Thyroid gland (tissue), 4 donors: ENCODE measurements at places on chromosomes 13 and 19. TPM values are rescaled to one million over a fixed set of nuclear protein-coding genes. Genes with fewer than 3 reads are reported as not detected.

Gene PABPC3
- not detected for total RNA-seq

GRCh38 chr13:48502601-48503319, 30.1 kb downstream of the RCBTB2 start:
- no peak for DNase-seq

Gene ZNF90
- 29.0 TPM for total RNA-seq

- DNase-seq: peak; percentile 6
Observed at GRCh38 chr13:73767747-73768315, 366.4 kb downstream of the KLF12 start.

DNA sequence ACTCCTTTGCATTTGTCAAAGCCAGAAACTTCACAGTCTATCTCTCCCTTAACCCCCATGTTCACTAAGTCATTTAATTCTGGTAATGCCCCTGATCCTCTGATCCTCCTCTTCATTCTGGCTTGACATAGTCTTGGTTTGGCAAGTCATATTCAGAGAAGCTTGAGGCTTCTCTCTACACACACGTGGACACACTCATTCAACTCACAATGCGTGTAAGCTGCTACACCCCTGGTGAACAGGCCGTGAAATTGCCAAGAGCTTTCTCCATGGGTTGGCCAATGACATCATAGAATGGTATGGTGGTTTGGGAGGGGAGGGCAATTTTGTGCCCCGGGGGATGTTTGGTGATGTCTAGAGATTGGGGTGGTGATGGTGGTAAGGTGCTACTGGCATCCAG, 47.9 kb upstream of the FLT1 start:
- no peak for DNase-seq

Gene SPACA4
- not detected for total RNA-seq

Gene OR4F17
- total RNA-seq: not detected

- DNase-seq: no peak
Observed at GRCh38 chr19:54335164-54335563, 3.8 kb downstream of the LILRA4 start.

Gene PEAK3
- total RNA-seq: 0.27 TPM

Gene XAB2
- 77.2 TPM for total RNA-seq
